Fibroblast of skin of back (primary cell): ENCODE measurements at places on chromosomes 7 and 10.

- peak; percentile 52 for DNase-seq
These were observed 412 bp upstream of the PPIA start for GRCh38 chr7:44796034-44796503.

DNA sequence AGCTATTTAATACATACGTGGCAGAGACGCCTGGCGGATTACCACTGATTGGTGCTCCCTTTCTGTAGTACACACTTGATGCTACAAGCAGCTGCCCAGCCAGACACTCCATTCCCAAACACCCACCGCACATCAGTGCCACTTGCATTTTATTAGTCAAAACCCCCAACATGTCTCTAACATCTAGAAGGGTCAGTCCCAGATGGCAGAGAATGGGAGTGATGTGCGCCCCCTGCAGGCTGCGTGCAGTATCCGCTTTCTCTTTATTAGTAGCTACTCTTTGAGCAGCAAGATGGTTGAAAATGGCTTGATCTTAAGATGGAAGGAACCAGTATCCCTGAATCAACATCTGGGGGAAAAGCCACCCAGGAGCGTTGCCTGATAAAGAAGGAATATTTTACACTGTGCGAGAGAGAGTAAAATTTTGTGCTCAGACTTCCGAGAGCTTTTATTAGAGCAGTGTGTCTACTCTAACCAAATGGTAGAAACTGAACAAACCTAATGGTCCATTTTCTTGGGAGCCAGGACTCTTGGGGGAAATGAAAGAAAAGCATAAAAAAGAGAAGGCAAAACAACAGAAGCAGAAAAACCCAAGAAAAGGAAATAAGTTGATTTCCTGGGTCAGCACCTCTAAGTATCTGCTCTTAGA, 78.3 kb downstream of the ST8SIA6 start:
- no peak for DNase-seq

- peak; percentile 74 for DNase-seq
These were observed 185.4 kb upstream of the FOXP2 start for GRCh38 chr7:114229246-114229645.

GRCh38 chr7:25549271-25549921, 321.1 kb upstream of the NPVF start:
- DNase-seq: no peak
